ENCODE measurements at places on chromosomes 6 and 20.
A peak's percentile ranks its signal among the peaks of the same experiment; 100 is the strongest.

DNA sequence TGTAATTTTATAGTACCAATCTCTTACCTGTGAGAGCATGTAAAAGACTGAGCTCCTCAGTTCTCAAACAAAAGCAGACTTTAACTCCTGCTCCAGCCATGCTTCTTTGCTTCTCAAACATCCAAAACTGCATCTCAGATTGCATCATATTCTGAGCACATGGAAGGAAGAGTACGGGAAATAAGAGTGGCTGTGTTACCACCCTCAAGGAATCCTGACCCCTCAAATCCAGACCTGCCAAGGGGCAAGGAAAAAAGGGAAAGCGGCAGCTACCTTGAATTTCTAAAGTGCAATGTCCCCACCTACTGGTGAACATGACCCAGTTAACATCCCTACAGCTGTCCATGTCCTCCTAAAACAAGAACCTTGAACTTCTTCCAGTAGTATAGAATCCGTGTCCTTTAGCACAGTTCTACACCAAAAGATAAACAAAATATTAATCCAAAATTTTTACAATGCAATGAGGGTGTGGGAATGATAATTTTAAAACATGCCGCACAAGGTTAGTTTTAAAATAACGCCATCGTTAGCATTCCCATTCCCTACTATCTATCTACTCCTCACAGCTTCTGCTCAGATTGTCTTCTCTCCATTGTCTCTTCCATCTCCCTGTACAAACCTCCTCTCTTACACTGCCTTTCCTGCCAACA, 34.1 kb upstream of the HLA-DQB1 start:
- DNase-seq, result peak; percentile 5

DNA sequence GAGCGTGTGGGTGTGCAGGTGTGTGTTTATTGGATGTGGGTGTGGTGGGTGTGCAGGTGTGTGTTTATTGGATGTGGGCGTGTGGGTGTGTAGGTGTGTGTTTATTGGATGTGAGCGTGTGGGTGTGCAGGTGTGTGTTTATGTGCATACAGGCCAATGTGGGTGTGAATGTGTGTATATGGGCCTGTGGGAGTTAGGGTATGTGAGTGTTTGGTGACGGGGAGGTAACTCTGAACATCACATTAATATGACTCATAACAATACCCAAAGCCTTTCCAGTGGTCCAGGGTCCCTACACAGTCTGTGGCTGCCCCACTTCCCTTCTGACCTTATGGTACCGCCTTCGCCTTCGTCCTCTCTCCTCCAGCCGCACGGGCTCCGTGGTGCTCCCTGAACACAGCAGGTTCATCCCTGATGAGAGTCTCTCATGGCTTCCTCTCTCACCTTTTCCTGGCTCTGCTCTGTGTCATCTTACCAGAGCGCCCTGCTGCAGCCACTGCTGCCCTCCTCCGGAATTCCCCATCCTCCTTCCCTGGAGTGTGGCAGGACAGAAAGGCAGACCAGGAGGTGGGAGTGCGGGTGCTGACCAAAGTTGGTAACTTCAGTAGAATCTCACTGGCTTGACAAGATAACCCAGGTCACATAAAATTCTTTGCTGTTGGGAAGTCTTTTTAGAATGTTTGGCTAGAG, 80.0 kb downstream of the SLC2A10 start:
- DNase-seq, result no peak

DNA sequence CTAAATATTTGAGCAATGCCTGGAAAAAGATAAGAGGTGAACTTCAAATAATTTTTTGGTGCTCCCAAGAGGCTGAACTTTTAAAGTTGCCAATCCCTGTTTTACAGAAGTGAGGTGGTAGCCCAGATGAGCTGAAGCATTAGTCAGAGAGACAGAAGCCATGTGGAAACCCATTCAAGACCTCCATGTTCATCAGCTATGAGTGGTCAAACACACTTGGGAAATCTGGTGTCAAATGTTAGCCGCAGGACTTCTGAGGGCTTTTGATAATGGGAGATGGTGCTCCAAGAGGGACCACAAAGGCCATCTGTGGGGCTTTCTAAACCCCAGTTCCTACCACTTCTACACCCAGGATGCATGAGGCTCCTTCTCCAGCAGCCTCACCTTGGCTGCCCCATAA, 77.5 kb upstream of the MRPS10 start:
- no peak for DNase-seq

DNA sequence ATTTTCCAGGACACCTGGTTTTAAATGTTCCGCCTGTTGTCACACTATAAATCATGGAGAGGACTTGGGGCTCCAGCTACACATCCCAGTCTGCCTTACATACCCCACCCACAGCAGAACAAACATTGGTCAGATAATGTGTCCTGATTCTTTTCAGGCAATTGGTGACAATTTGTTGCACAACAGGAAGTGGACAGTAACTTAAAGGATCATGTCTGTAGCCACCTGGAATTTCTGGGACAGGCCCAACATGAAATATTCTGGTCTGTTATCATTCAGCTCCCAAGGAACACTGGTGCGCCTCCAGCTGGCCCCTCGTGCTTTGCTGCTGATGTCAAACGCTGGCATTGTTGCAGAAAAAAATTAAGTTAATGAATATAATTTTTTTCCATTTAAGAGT, 117.2 kb downstream of the SOBP start:
- no peak for DNase-seq

DNA sequence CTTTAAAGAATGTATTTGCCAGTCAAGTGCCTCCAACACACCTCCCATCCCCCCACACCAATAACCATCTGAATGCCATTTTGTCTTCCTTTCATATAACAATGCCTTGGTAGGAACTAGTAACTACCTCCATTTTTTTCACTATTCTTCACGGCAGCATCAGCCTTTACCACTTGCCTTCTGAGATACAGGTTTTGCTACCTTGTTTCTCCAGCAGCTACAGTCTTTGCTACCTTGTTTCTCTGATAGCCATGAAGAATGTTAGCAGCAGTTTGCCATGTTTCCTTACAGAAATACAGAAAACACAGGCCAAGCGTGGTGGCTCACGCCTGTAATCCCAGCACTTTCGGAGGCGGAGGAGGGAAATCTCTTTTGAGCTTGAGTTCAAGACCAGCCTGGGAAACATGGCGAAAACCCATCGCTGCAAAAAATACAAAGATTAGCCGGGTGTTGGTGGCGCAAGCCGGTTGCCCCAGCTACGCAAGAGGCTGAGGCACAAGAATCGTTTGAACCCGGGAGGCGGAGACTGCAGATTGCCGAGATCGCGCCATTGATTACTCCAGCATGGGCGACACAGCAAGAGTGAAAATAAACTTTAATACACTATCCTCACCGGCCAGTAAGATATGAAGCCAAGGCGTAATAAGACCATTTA, 100.9 kb downstream of the HFE start:
- no peak for DNase-seq

GRCh38 chr20:58647162-58647795, 3.8 kb upstream of the STX16 start:
- DNase-seq, result no peak

- peak; percentile 81 for DNase-seq
These were observed at the start of gene DTNBP1 for GRCh38 chr6:15662326-15663129. TSS of gene DTNBP1 (minus strand) at chr6:15663028. CDS start at chr6:15662869, 159 bp downstream.

- DNase-seq, result no peak
These were observed 851.2 kb downstream of the PHF3 start for GRCh38 chr6:64486578-64487351.

GRCh38 chr20:58639182-58640146, 11.6 kb upstream of the STX16 start:
- no peak for DNase-seq

- no peak for DNase-seq
These were observed 27.6 kb upstream of the HACE1 start for GRCh38 chr6:104887350-104887749.

- DNase-seq, result no peak
These were observed 45.8 kb downstream of the AHI1 start for GRCh38 chr6:135451617-135452190.

GRCh38 chr6:159086033-159086618, 41.3 kb upstream of the TAGAP start:
- no peak for DNase-seq

DNA sequence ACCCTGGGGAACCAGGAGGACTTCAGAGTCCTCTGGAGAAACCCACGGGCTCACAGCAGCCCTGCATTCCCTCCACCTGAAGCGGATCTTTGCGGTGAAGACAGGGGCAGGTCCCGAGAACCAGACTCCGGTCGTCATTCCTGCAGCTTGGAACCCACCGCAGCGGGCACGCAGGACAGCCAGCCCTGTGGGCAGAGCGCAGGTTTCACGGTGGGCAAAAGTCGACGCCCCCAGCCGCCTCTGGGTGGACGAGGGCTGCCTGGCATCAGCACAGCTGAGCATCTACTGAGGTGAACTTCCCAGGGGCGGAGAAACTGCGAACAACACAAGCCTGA, 118.3 kb downstream of the PSMB1 start:
- no peak for DNase-seq

GRCh38 chr6:166697113-166697512, 70.1 kb upstream of the RPS6KA2 start:
- DNase-seq, result no peak

- no peak for DNase-seq
These were observed 67.6 kb upstream of the FOXQ1 start for GRCh38 chr6:1244278-1244677.

DNA sequence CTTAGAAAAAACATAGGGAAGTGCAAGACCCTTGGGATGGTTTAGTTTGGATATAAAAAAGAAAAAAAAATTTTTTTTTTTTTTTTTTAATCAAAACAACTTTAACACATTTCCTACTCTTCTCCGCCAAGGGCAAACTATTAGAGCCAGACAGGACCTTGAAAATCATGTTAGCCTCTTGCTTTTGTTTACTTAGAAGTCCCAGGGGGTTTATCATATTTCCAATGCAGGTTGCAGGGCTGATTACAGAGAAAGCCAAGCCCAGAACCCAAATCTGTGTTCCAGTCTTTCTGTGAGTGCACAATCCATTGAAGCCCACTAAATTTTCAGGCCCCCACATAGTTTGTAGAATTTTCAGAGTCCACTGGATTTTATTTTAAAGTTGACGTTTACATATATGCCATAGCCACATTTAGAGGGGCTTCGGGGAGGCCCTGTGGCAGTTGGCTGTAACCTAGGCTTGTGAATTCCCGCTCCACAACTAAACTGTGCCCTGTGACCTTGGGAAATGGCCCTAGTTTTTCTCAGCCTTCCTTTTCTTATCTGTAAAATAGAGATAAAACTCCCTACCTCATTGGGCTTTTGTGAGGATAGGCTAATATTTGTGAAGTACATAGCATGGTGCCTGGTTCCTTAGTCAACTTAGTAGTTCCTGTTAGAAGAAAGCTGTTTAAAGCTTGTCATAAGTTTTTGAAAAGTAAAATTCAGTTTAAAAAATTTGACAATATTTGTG, 55.7 kb downstream of the NCOA7 start:
- DNase-seq, result no peak

DNA sequence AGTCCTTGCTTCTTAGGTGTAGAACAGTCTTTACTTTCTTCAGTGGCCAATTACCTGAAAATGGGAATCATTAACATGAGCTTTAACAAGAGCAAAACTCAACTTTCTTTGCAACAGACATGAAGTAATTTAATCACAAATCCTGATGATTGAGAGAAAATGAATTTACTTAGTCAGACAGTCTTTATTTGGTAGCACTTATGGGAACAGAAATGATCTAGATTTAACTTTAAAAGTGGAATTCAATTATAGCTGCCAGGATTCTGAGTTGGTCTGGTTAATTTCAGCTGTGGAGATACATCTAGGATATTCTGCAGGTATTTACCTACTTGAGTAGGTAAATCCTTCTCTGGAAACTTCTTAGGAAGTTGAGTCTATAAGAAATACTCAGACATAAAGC, 444.3 kb upstream of the PLCB4 start:
- no peak for DNase-seq

DNA sequence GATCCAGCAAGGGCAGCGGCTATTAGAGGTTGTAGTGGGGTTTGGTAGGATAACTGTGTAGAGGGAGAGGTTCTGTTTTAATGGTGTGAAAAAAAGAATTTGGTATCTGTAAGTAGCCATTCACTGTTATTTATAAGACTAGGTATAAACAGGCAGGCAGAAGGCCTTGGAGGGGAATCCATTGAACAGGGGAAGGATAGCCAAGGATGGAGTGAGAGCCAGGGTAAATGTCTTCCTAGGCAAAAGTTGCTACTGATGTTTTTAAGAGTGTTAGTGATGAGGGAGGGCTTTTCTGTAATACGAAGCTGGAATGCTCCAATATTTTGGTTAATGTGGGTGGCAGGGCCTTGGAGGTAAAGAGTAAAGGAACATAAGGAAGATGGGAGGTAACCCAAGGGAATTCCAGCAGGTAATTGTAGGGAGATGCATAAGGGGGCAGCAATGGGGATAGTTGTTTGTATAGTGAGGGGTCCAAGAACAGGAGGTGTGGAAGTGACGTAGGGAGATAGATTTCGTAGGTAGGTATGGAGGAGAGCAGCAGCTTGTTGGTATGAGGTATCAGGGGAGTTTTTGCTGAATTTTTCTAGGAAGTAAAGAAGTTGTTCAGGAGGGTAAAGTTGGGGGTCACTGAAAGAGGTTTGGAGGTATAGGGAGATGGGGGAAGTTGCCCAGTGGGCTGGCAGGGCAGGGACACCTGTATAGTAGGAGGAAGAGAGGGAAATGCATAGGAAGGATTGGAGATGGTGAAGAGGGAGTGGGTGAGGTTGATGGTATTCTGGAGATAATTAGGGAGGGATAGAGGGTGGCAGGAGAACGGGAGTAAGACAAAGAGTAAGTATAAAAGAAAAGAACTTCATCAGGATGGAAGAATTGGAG, 752.4 kb upstream of the ADGRB3 start:
- DNase-seq, result no peak

GRCh38 chr6:90347411-90347851, 50.8 kb upstream of the BACH2 start:
- DNase-seq, result no peak

GRCh38 chr20:58880994-58881752, 28.7 kb downstream of the GNAS start:
- no peak for DNase-seq

DNA sequence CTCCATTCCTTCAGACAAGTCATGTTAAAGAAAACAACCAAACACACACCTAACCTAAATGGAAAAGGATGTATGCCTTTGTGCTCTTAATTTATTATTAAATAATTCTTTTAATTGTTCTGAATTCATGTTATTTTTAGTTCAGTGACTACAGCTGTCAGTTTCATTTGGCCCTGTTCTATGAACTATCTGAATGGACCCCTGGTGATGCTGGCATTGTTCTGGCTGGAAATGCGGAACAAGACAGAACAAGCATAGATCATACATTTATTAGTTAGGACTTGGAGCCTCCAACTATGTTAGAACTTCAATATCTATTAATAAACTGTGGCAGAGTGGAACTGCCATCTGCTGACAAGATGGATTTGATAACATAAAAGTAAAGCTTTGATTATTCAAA, 5.7 kb downstream of the MAP3K7 start:
- no peak for DNase-seq
